ENCODE measurements at places on chromosomes 7 and 10.

DNA sequence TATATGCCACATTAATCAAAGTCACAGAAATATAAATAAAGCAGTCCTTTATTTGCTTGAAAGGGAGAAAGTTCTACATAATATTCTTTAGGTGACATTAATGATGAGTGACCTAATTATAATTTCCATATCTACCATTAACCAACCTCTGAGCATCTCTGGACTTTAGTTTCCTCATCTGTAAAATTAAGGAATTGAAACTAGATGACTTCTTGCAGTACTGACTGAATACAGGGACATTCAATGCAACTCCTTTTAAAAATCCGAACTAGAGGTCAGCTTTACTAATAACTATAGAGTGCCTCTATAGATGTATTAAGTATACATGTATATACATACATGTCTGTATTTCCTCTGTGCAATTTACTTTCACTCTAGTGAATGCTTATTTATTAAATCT is 3.9 kb downstream of the FMC1 start:
- no peak for DNase-seq

GRCh38 chr10:103653581-103654037 is 160.1 kb downstream of the NEURL1 start:
- peak; percentile 55 for DNase-seq

DNA sequence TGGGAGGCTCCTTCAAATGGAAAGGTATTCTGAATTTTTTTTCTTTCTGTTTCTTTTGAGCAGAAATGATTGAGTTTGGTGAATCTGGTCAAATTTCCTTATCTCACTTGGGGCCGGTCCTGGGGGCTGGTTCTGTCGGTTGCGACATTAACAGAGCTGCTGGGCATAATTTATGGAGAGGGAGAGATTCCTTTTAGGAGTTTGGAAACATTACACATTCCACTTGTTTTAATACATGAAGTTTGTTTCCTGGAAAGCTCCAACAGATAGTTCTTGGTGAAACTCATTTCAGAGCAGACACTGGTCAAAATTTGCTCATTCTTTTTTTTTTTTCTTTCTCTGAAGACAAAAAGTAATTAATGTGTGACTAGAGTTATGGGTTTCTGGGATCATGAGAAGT is 129.9 kb downstream of the ABCA13 start:
- DNase-seq: no peak

DNA sequence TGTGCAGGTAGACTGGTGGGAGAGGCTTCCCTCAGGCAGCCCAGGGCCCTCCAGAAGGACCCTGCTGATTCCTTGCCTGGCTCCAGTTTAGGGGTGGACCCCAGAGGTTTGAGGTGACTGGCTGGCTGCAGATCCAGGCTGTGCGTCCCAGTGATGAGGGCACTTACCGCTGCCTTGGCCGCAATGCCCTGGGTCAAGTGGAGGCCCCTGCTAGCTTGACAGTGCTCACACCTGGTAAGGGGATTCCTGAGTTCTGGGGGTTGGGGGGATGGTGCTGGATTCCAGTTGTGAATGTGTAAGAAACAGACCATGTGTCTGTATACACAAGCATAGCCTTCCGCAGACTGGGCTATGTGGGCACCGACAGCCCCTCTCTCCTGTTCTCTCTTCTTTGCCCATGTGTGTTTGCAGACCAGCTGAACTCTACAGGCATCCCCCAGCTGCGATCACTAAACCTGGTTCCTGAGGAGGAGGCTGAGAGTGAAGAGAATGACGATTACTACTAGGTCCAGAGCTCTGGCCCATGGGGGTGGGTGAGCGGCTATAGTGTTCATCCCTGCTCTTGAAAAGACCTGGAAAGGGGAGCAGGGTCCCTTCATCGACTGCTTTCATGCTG is 2.7 kb downstream of the KAZALD1 start:
- DNase-seq: no peak

- peak; percentile 23 for DNase-seq
These were observed 2.2 kb upstream of the LOXL4 start for GRCh38 chr10:98270073-98270740.

GRCh38 chr7:101602484-101603241 is 26.4 kb downstream of the MYL10 start:
- DNase-seq: no peak
